ENCODE measurements at places on chromosomes 6 and 20. TPM values are rescaled to one million over a fixed set of nuclear protein-coding genes. Genes with fewer than 3 reads are reported as not detected.
A peak's percentile ranks its signal among the peaks of the same experiment; 100 is the strongest.

DNA sequence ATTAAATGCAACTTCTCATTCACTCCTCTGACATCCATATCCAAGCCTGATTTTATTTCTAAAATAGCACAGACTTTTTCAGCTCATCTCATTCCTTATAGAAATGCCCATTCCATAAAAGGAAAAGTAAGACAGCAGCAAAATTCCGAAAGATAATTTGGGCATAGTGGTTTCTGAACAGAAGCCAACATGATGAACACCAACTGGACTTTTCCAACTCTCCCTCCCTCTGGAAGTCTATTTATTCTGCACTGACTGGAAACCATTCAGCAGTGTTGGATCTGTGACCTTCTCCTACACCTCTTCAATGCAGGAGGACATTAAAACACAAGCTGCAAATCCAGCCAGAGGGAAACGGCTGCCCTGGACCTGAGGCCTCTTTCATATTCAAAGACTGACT, 306.2 kb upstream of the NT5E start:
- no peaks in the 10 kb centered on the region for H3K36me3 ChIP-seq
- no peaks in the 10 kb centered on the region for H3K4me1 ChIP-seq
- DNase-seq: no peak
- H3K27me3 ChIP-seq: no peaks in the 10 kb centered on the region
- no peak overlapping the region for H3K27ac ChIP-seq

DNA sequence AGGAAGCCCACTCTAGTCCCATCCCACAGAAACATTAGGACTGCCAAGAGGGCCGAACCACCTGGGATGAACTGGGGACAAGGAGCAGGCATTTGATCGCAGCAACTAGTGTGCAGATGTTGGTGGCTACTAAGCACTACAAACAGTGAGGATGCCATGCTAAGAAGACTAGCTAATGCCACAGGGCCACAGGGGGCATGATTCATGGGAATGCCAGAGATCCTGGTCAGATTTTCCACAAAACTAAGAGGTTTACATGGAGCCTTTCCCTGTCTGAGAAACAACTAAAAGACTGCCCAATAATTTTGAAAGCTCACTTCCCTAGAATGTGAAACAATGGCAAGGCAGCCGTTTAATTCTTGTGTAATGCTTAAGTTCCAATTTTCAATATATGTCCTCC, 375.9 kb upstream of the PTCHD4 start:
- no peak overlapping the region for H3K27ac ChIP-seq
- H3K4me1 ChIP-seq: no peaks in the 10 kb centered on the region
- no peak for DNase-seq
- no peaks in the 10 kb centered on the region for H3K27me3 ChIP-seq

DNA sequence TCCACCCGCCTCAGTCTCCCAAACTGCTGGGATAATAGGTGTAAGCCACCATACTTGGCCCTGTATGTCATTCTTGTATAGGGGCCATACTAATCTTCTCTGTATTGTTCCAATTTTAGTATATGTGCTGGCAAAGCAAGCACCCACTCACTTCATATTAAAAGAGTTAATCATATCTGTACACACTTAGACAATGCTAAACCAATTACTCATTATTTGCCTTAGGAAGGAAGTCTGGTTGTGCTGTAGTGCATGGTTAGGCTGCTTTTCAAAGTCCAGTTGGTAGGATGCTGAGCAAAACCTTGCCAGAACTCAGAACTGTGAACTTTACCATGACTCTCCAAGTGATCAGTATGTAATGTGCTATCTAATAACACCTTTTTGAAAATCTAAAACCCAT, 88.6 kb downstream of the LIN28B start:
- H3K27ac ChIP-seq: no peak overlapping the region
- DNase-seq: no peak
- H3K27me3 ChIP-seq: no peaks in the 10 kb centered on the region
- H3K4me1 ChIP-seq: no peaks in the 10 kb centered on the region

MEP1A gene
- not detected for polyA plus RNA-seq

DNA sequence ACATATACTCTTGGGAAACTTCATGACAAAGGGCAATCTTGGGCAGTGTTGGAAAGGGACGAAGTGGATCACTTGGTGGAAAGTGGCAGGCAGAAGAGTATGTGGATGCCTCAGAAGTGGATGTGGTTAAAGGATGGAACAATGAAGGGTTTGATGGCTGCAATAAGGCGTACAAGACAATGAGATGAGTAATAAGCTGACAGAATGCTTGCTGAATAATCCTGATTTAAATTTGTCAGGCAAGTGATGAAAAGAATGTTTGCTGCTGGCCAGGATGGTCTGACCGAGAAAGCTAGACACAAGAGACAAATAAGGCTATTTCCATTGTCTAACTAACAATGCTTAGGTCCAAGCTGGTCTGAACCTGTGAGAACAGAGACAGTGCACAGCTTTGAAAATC, 61.6 kb upstream of the CEP85L start:
- H3K27me3 ChIP-seq: no peaks in the 10 kb centered on the region
- H3K4me3 ChIP-seq: no peak overlapping the region
- H3K36me3 ChIP-seq: no peaks in the 10 kb centered on the region

- peaks cover 5% of the 10 kb centered on the region for H3K27me3 ChIP-seq
- H3K36me3 ChIP-seq: no peaks in the 10 kb centered on the region
- H3K27ac ChIP-seq: no peak within 1 kb of the TSS
- H3K4me1 ChIP-seq: peaks cover 14% of the 10 kb centered on the region
- no peak for DNase-seq
Observed at GRCh38 chr20:20367575-20368417, at the start of gene INSM1. Gene INSM1, plus strand, starts transcription at chr20:20368104. Its CDS starts 164 bp downstream, at chr20:20368268.

- peak within 1 kb of the TSS; percentile 93 for H3K27ac ChIP-seq
- no peaks in the 10 kb centered on the region for H3K36me3 ChIP-seq
- peaks cover 10% of the 10 kb centered on the region for H3K4me1 ChIP-seq
- no peaks in the 10 kb centered on the region for H3K27me3 ChIP-seq
- peak; percentile 98 for DNase-seq
- H3K4me3 ChIP-seq: peak within 1 kb of the TSS; percentile 57
Observed at GRCh38 chr6:75205776-75206575, at the start of gene COL12A1. Gene COL12A1, minus strand, starts transcription at chr6:75206053. Its CDS starts 3,261 bp downstream, at chr6:75202792.

DNA sequence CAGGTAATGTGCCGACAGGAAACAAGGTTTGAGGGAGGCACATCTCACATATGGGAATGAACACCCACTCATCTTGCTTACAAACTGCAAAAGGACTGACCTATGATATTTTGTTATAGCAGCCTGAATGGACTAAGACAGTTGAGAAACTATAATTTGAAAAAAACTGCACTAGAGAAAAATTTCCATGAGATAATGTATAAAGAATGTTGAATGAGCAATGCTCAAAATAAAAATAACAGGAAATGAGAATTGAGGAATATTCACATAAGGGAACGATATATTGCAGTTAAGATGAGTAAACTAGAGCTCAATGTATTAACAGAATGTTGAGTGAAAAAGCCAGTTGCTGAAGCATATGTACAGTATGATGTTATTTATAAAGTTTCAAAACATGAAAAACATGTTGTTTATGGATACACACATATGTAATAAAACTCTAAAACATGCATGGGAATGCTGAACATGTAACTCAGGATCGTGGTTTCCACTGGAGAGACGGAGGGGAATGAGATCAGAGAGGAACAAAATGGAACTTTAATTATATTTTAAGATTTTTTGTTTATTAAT, 6.3 kb upstream of the TBC1D22B start:
- no peaks in the 10 kb centered on the region for H3K36me3 ChIP-seq
- no peaks in the 10 kb centered on the region for H3K4me1 ChIP-seq
- H3K4me3 ChIP-seq: no peak overlapping the region

ZSCAN16 gene
- 4.0 TPM for polyA plus RNA-seq

PEX3 gene
- 12.0 TPM for polyA plus RNA-seq

- no peak overlapping the region for H3K27ac ChIP-seq
- no peaks in the 10 kb centered on the region for H3K4me1 ChIP-seq
- H3K27me3 ChIP-seq: no peaks in the 10 kb centered on the region
- no peak for DNase-seq
Observed at GRCh38 chr6:98532004-98532403, 302.4 kb upstream of the POU3F2 start.

DNA sequence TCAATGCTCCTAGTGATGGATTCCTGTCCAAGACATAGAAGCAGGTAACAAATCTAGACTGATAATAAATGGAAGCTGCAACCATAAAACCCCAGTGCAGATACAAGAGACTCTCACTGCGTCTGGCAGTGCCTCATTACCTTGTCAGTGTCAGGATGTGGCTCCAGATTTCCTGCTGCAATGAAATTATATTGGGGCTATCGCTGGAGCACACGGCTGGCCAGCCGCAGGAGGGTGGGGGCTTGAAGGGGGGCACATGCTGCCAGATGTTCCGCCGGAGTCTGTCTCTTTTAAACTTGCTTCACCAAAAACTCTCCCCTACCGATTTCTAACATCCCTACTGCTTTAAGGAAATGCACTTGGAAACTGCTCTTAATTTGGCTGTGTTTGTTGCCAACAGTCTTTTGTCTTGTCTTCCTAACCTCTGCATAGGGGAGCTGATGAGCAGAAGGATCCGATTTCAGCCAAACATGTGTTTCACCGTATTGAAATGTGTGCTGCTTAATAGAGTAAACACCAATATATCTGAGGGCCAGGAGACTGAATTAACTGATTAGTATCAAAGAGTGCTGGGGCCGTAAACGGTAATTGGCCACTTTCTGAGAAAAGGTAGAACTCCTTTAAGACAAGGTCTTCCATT, 102.2 kb upstream of the EXOC2 start:
- no peaks in the 10 kb centered on the region for H3K4me1 ChIP-seq
- DNase-seq: no peak
- H3K27ac ChIP-seq: no peak overlapping the region
- no peak overlapping the region for H3K4me3 ChIP-seq

DNA sequence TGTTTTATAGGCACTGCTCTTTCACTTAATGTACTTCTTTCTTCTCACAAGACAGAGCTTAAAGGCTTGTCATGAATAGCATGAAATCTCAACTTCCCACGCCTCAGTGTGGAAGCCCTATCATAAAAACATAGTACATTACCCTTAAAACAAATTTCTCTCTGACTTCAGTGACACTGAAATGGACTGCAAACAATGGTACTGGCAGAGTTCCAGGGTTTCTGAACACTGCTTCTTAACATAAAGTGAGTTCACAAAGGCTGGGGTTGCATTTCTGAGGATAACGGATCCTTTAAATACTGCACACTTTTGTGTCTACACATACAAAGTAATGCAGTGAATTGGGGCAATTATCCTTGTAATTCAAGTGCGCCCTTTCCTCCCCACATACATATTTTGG, 32.3 kb upstream of the PLEKHG1 start:
- H3K4me3 ChIP-seq: no peak overlapping the region
- no peak overlapping the region for H3K27ac ChIP-seq
- no peaks in the 10 kb centered on the region for H3K27me3 ChIP-seq
- DNase-seq: no peak

RIPOR2 gene
- polyA plus RNA-seq: 3.6 TPM

TCF15 gene
- polyA plus RNA-seq: 0.18 TPM

GRCh38 chr6:139064981-139065665, 36.6 kb downstream of the ABRACL start:
- no peak overlapping the region for H3K4me3 ChIP-seq
- no peaks in the 10 kb centered on the region for H3K27me3 ChIP-seq
- no peaks in the 10 kb centered on the region for H3K4me1 ChIP-seq
- H3K36me3 ChIP-seq: no peaks in the 10 kb centered on the region
- no peak overlapping the region for H3K27ac ChIP-seq
- DNase-seq: no peak

GRCh38 chr20:24423390-24424313, 45.8 kb upstream of the SYNDIG1 start:
- no peaks in the 10 kb centered on the region for H3K4me1 ChIP-seq
- no peak overlapping the region for H3K27ac ChIP-seq
- H3K27me3 ChIP-seq: no peaks in the 10 kb centered on the region
- no peaks in the 10 kb centered on the region for H3K36me3 ChIP-seq
- DNase-seq: no peak

DNA sequence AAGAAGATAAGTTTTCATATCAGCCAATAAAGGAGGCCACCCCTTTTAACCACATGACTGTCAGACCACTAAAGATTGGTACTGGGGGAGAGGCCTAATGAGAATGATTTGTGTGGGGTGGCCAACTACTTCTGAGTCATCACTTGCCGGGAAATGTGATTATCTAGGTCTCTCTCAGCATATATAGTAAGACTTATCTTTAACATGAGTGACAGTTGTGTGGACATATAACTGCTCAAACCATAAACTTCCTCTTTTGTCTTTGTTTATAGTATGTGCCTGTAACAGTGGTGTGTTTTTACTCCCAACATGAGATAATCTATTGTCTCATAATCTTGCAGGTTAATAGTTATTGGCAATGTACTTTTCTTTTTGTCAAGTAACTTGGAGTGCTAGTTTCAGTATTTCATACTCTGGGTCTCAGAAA, 312.4 kb downstream of the CDKAL1 start:
- peaks cover 7% of the 10 kb centered on the region for H3K4me1 ChIP-seq
- no peaks in the 10 kb centered on the region for H3K36me3 ChIP-seq
- no peaks in the 10 kb centered on the region for H3K27me3 ChIP-seq
- peak overlapping the region; percentile 24 for H3K27ac ChIP-seq
- no peak overlapping the region for H3K4me3 ChIP-seq
- no peak for DNase-seq

PACRG gene
- 4.5 TPM for polyA plus RNA-seq

GRCh38 chr6:111057074-111057752, 30.1 kb upstream of the SLC16A10 start:
- no peaks in the 10 kb centered on the region for H3K4me1 ChIP-seq
- no peak overlapping the region for H3K27ac ChIP-seq
- H3K36me3 ChIP-seq: no peaks in the 10 kb centered on the region
- H3K27me3 ChIP-seq: no peaks in the 10 kb centered on the region
- DNase-seq: no peak

- H3K4me3 ChIP-seq: no peak overlapping the region
- no peaks in the 10 kb centered on the region for H3K27me3 ChIP-seq
- no peaks in the 10 kb centered on the region for H3K36me3 ChIP-seq
- no peak overlapping the region for H3K27ac ChIP-seq
Observed at GRCh38 chr6:52221302-52221701, 23.0 kb downstream of the IL17F start.

- no peak overlapping the region for H3K4me3 ChIP-seq
- H3K27me3 ChIP-seq: no peaks in the 10 kb centered on the region
- no peak overlapping the region for H3K27ac ChIP-seq
- no peaks in the 10 kb centered on the region for H3K36me3 ChIP-seq
- no peak for DNase-seq
Observed at GRCh38 chr20:37937686-37938085, 34.8 kb downstream of the VSTM2L start.

GRCh38 chr6:131782764-131783163, 25.1 kb upstream of the ENPP1 start:
- H3K4me1 ChIP-seq: no peaks in the 10 kb centered on the region
- DNase-seq: no peak
- no peaks in the 10 kb centered on the region for H3K36me3 ChIP-seq
- no peaks in the 10 kb centered on the region for H3K27me3 ChIP-seq

- H3K4me3 ChIP-seq: no peak within 1 kb of the TSS
- H3K27ac ChIP-seq: no peak within 1 kb of the TSS
- H3K4me1 ChIP-seq: no peaks in the 10 kb centered on the region
Observed at GRCh38 chr20:45174434-45175364, at the start of gene PI3. Gene PI3, plus strand, starts transcription at chr20:45174902. Its CDS starts 21 bp downstream, at chr20:45174923.

PKIB gene
- 0.99 TPM for polyA plus RNA-seq

DNA sequence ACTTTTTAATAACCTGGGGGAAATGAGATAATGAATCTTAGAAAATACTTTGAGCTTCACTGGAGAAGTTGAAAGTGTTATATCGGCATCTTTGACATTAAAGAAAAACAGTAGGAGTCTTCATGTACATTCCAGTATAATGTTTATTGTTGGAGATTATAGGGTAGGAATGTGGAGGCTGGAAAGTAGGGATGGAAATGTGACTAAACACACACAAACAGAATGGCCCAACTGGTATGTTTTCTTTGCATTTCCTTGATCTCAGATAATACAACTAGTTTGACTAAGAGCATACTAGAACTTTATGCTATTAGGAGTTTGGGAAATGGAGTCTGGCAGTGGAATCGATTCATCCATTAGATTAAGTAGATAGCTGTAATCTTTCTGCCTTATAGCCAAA, 10.1 kb upstream of the BAG2 start:
- H3K27me3 ChIP-seq: no peaks in the 10 kb centered on the region
- H3K36me3 ChIP-seq: no peaks in the 10 kb centered on the region
- H3K27ac ChIP-seq: no peak overlapping the region
- H3K4me3 ChIP-seq: no peak overlapping the region
- no peak for DNase-seq
- no peaks in the 10 kb centered on the region for H3K4me1 ChIP-seq

All from ovary (tissue), 10 donors.